ENCODE measurements at places on chromosomes 6 and 20.

- DNase-seq: no peak
Measured at GRCh38 chr6:136517002-136517401, 33.2 kb downstream of the MAP7 start.

- no peak for DNase-seq
Measured at GRCh38 chr6:131911951-131912350, 39.2 kb downstream of the CCN2 start.

DNA sequence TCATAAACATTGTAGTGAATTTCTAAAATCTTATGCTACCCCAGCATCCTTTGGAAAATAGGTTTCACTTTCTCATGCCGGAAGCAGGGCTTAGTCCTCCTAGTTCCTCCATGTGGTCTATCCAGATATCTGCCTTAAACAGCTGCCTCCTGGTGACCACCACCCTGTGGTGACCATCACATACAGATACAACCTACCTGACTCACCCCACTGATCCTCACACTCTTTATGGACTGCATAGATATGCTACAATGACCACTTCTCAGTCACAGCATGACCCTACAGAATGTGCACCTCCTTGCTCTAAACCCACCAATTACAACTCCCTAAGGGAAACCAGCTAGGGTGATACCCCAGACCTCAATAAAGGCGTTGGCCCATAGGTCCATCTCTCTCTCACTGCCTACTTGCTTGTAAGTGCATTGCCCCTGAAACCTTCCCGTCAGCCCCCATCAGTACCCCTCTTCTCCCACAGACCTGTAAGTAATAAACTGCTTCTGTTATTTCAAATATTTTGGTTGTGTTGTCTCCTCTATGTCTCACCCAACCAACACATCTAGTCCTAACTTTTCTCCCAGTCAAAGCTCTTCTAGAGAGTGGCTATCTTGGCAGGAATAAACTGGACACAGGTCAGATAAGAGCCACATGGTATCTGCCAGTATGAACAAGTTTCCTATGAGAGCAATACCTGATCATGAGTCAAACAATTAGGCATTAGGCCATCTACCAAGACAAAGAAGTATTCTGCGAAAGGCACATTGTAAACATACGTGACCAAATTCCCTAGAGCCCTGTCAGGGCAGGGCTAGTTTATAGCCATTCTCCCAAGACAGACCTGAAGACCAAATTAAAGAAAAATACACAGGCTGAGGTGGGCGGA, 39.4 kb upstream of the PLEKHG1 start:
- no peak for DNase-seq

GRCh38 chr6:9799582-9799981, 615.3 kb downstream of the TFAP2A start:
- no peak for DNase-seq

GRCh38 chr20:44011251-44011940, 96.7 kb downstream of the TOX2 start:
- no peak for DNase-seq

GRCh38 chr20:61933481-61933950, 132.2 kb downstream of the TAF4 start:
- no peak for DNase-seq

GRCh38 chr20:60371384-60371783, 413.2 kb downstream of the CDH26 start:
- no peak for DNase-seq

GRCh38 chr6:130421585-130421984, 55.8 kb downstream of the TMEM200A start:
- no peak for DNase-seq

- no peak for DNase-seq
Measured at GRCh38 chr20:15166744-15167143, 829.3 kb upstream of the FLRT3 start.

DNA sequence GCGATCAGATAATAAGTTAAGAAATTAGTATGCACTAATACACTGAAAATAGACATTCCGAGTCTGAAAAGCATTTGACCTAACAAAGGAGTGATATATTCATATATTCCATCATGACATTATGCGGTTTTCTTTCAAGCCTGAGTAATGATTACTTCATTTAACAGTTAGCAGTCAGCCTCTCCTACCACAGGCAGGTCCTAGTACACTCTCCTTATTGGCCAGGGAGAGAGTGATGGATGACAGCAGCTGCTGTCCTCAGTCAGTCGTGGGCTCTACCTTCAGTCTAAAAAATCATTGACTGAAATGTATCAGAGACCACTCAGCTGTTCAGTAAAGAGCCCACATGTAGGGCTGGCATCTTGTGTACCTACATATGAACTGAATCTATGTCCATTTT, 33.2 kb upstream of the VGLL2 start:
- DNase-seq: no peak

DNA sequence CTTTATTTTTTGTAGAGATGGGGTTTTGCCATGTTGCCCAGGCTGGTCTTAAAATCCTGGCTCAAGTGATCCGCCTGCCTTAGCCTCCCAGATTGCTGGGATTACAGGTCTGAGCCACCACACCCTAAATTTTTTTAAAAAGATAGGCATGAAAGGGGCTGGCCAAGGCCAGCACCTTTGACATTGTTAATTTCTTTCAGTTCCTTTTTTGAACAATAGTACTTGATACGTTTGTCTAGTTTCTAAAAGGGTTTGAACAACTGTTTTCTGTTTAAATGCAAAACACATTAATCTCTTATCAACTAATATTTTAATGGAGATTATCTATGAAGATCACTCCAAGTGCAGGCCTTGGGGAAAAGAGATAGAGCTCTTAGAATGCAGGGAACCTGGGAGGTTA, 37.6 kb upstream of the PTPRK start:
- DNase-seq: no peak

GRCh38 chr6:35945650-35946025, 24.7 kb upstream of the SRPK1 start:
- DNase-seq: no peak

DNA sequence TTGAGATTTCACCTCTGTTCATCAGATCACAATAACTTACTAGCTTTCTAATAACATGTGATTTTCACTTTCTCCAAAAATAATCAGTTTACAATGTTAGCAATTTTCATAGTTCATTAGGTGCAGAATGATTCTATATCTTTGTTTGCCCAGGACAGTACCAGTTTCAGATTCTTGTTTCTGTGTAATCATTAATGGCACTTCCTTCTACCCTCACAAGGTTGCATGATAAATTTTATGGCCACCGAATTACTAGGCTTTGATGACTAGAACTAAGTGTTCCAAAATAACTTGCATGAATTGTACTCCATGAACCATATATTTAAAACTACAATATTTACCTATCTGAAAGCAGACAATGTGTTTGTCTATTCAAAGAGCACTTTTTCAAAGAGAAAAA, 442.3 kb downstream of the EPHA7 start:
- no peak for DNase-seq

DNA sequence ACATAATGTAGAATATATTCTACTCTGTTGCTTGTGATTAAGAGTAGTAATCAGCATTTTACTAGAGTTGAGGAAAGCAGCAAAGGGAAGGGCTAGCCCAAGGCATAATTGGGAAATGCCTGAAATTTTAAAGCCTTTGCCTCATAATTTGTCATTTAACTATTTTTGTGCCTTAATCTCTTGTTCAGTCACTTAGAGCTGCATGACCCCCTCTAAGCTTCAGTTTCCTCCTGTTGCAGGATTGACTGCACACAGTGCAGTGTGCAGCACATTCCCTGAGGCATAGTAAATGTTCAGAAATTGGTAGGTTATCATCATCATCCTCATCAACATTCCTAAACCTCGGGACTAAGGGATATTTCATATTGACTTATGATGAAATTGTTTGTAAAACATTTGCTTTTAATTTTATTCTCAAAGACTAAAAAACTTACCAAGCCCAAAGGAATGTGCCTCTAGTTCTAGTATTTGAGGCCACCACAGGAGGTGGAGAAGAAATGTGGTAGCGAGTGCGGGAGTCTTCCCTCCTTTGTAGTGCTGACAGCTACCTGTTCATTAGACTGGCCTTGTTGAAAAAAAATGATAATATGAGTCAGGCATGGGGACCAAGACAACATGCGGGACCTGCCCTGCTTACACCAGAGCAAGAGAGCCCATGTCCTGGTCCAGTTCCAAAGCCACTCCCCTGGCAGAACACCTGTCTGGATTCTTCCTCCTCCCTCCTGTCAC, 14.8 kb upstream of the TENT5A start:
- DNase-seq: no peak

GRCh38 chr20:11067359-11067758, 393.6 kb upstream of the JAG1 start:
- DNase-seq: no peak

Data from pons (tissue), 1 donor.